ENCODE measurements at places on chromosomes 4 and X.

DNA sequence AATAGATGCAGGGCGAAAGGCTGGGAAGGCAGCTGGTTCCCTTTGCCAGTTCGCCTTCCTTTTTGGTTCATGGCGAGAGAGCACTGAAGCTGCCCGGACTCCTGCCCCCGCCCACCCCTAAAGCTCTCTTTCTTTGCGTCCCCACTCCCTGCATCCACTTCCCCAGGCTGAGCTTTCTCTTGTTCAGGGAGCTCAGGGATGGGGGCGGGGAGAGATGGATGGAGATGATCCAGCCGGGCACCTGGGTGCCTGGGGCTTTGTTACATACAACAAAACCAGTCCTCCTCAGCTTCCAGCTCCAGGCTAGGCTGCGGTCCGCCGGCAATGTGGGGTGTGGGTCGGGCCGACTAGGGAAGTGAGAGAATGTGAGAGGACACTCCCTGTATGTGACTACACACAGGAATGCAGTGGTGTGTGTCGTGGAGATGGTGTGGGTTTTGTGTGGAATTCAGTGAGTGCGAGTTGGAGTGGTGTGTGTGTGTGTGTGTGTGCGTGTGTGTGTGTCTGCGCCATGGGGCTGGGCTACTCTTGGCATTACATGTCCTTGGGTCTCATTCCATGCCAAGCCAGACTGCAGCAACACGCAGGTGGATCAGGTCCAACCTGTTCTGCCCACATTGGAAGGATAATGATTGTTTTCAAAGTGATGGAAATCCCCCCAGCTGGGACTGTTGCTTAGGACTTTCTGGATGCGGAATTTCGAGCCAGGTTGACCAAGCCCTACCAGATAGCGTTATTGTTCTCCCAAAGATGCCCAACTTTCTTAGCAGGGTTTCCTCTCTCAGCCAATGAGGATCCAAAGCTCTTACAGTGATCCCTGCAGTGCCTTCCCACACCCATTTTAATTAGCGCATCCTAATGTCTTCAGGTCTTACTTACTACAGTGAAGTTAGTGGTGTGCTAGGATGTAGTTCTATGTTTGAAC lies 149.4 kb upstream of the CHRDL1 start:
- no peaks in the 10 kb centered on the region for H3K27me3 ChIP-seq
- H3K27ac ChIP-seq, result no peak overlapping the region
- no peaks in the 10 kb centered on the region for H3K4me1 ChIP-seq
- DNase-seq, result no peak

DNA sequence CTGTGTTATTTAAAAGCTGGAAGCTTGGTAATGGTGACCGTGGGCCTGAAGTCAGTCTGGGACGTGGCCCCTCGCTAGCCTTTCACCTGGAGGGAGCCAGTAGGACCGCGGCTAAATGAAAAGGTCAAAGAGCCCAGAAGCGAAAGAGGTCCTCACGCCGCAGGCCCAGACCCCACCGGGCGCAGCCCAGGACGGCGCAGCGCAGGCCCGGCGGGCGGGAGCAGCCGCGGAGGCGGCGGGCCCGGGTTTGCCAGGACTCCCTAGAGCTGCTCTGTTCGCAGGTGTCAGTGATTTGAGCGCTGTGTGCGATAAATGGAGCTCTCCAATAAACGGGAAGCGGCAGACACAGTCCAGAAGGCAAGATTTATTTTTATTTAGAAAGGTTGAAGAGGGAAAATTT lies 56.2 kb upstream of the STIM2 start:
- DNase-seq, result no peak
- no peak overlapping the region for H3K27ac ChIP-seq
- no peaks in the 10 kb centered on the region for H3K36me3 ChIP-seq
- H3K4me1 ChIP-seq, result no peaks in the 10 kb centered on the region
- no peak overlapping the region for H3K4me3 ChIP-seq
- no peaks in the 10 kb centered on the region for H3K27me3 ChIP-seq

GRCh38 chr4:141126769-141127168 lies 6.5 kb downstream of the RNF150 start:
- H3K4me3 ChIP-seq, result no peak overlapping the region
- peaks cover 47% of the 10 kb centered on the region for H3K4me1 ChIP-seq
- H3K27ac ChIP-seq, result no peak overlapping the region
- no peaks in the 10 kb centered on the region for H3K36me3 ChIP-seq
- no peak for DNase-seq

DNA sequence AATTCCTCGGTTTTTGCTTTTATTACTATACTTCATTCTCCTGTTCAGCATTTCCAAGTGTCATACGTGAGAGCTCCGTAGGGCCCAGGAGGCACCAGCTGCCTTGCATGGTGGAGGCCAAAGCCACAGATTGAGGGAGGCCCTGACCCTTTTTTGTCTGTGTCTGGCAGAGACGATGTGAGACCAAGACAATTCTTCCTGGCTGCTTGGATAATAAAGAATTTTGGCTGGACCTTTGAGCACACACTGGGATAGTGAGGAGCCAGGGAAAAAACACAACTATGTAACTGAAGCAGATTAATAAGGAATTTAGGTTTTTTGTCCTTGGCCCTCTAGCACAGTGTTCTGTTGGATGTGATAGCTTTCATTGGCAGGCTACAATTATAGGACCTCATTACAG lies 161.0 kb downstream of the CPXCR1 start:
- no peaks in the 10 kb centered on the region for H3K4me1 ChIP-seq
- no peaks in the 10 kb centered on the region for H3K27me3 ChIP-seq
- no peak overlapping the region for H3K4me3 ChIP-seq
- no peak for DNase-seq
- no peak overlapping the region for H3K27ac ChIP-seq

- H3K4me3 ChIP-seq, result no peak overlapping the region
- no peaks in the 10 kb centered on the region for H3K4me1 ChIP-seq
- DNase-seq, result no peak
- H3K27ac ChIP-seq, result no peak overlapping the region
Measured at GRCh38 chr4:41757521-41758156, 9.1 kb upstream of the PHOX2B start.

- no peak overlapping the region for H3K27ac ChIP-seq
- no peaks in the 10 kb centered on the region for H3K27me3 ChIP-seq
- H3K36me3 ChIP-seq, result no peaks in the 10 kb centered on the region
- DNase-seq, result no peak
- H3K4me3 ChIP-seq, result no peak overlapping the region
- no peaks in the 10 kb centered on the region for H3K4me1 ChIP-seq
Measured at GRCh38 chrX:153662266-153662665, 11.3 kb downstream of the PNCK start.

DNA sequence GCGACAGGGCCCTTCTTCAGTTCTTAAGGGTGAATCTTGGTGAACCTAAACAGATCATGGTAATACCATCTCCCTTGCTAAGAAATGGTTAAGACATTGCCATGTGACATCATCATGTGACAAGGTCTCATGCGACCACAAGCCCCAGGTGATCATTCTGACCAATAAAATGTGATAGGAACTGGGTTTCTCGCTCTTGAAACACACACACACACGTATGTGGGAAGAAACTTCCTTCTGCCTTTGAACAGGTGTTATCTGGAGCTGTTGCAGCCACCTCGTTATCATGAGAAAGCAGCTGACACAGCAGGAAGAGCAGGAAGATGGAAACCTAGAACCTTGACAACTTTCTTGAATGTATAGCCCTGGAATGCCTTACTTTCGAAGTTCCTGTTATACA lies 10.2 kb downstream of the SOD3 start:
- H3K4me1 ChIP-seq, result peaks cover 25% of the 10 kb centered on the region
- H3K27ac ChIP-seq, result no peak overlapping the region
- no peak for DNase-seq
- no peaks in the 10 kb centered on the region for H3K36me3 ChIP-seq
- no peak overlapping the region for H3K4me3 ChIP-seq

- H3K27ac ChIP-seq, result no peak overlapping the region
- H3K4me1 ChIP-seq, result no peaks in the 10 kb centered on the region
- H3K4me3 ChIP-seq, result no peak overlapping the region
- DNase-seq, result no peak
Measured at GRCh38 chr4:108940149-108940548, 177.3 kb upstream of the ETNPPL start.

DNA sequence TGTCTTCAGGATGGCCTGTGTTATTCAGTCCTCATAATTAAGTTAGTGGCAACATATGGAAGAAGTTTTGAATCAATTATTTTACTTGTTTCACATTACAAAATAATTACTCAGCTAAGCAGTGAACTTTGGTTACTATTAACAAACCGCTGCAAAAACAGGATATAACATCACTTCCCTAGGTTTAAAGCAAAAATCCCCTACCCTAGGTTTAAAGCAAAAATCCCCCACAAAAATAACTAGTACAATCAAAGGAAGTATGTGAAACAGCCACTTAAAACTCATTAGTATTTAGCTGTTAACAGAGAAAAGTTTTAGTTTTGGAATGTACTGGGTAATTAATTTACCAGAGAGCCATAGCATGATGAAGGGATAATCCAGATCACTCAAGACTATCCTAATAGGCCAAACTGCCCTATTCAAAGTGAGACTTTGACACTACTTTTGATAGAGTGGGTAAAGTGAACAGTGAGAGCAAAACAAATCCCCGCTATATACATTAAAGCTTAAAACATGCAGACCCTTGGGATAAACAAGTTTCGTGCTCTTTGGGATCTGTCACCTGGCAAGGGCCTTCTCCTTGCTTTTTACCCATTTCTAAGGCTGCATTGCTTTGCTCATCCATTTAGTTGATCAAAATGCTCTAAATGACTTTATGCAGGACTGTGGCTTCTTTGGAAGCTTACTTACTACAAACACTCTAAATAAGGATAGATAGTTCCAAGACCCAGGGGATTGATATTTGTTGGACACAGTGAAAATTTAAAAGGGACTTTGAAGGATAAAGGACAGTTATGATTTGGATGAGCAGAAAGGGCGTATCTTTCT lies 36.4 kb upstream of the GPR174 start:
- H3K4me1 ChIP-seq, result no peaks in the 10 kb centered on the region
- DNase-seq, result no peak
- no peak overlapping the region for H3K4me3 ChIP-seq
- H3K27ac ChIP-seq, result no peak overlapping the region

DNA sequence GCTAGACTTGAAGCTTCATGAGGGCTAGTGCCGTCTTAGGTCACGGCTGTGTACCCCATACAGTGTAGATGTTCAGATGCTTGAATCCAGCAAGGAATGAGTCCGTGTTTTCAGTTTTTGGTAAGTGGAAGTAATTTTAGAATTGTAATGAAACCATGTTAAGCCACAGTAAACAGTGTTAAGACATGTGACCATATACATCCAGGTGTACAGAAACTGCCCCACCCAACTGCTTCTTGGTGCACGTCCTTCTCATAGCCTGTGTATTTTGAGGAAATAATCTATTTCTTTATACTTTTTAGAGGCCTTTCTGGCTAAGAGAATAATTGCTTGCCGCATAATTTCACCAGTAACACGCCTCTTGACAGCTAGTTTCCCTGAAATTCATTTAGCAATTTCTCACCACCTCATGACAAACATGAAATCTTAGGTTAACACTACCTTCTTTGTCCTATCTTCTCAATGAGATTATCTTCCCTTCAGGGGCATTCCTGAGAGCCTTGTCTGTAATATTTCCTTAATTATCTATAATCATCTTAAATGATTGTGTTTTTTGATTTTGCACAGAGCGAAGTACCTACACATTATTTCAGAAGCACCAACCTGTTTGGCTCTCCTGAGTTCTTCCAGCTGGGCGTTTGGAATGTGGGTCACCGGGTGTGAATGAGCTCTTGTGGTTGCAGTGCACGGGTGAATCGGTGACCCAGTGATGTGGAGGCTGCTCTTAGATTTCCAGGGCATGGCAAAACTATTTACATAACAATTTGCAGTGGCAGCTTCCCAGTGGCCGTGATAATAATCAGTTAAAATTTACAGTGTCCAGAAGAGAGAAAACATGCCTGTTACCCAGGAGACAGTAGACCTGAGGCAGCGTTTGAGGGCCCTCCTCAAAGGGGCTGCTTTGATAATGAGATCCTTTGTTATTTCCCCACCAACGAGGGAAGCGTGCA lies 50.2 kb upstream of the TADA2B start:
- no peaks in the 10 kb centered on the region for H3K27me3 ChIP-seq
- peaks cover 6% of the 10 kb centered on the region for H3K4me1 ChIP-seq
- DNase-seq, result no peak
- H3K27ac ChIP-seq, result no peak overlapping the region

DNA sequence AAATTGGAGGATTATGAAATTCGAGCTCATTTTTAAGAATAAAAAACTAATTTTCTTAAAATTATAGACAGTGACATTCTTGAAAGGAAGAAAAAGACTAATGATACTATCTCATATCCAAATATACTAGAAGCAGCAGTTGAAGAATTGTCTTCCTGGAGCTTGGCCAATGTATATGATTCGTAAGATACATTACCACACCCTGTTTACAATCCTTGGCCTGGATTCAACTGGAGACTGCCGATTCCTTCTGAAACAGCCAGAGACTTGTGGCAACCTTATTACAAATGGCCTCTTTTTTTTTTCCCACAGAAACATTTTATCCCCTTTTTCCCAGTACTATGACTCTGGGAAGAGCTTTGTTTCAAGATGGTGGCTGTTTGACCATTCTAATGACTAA lies 571.2 kb upstream of the FAT1 start:
- no peaks in the 10 kb centered on the region for H3K4me1 ChIP-seq
- no peak overlapping the region for H3K4me3 ChIP-seq
- no peaks in the 10 kb centered on the region for H3K27me3 ChIP-seq
- no peaks in the 10 kb centered on the region for H3K36me3 ChIP-seq

- no peak overlapping the region for H3K27ac ChIP-seq
- no peak overlapping the region for H3K4me3 ChIP-seq
- no peaks in the 10 kb centered on the region for H3K27me3 ChIP-seq
- H3K36me3 ChIP-seq, result no peaks in the 10 kb centered on the region
Measured at GRCh38 chrX:149652232-149652981, 20.8 kb upstream of the TMEM185A start.

- peak overlapping the region; percentile 78 for H3K27ac ChIP-seq
- no peaks in the 10 kb centered on the region for H3K36me3 ChIP-seq
- peaks cover 21% of the 10 kb centered on the region for H3K4me1 ChIP-seq
- DNase-seq, result peak; percentile 41
Measured at GRCh38 chr4:25172961-25173915, 13.0 kb upstream of the SEPSECS start.

- no peaks in the 10 kb centered on the region for H3K4me1 ChIP-seq
- no peak for DNase-seq
- H3K36me3 ChIP-seq, result no peaks in the 10 kb centered on the region
- H3K4me3 ChIP-seq, result no peak overlapping the region
Measured at GRCh38 chr4:122624205-122624604, 3.3 kb upstream of the IL21 start.

GRCh38 chrX:71183341-71183740 lies 38.7 kb downstream of the NLGN3 start:
- H3K4me3 ChIP-seq, result no peak overlapping the region
- no peak overlapping the region for H3K27ac ChIP-seq
- no peaks in the 10 kb centered on the region for H3K4me1 ChIP-seq
- H3K27me3 ChIP-seq, result no peaks in the 10 kb centered on the region
- H3K36me3 ChIP-seq, result no peaks in the 10 kb centered on the region
- DNase-seq, result no peak

GRCh38 chrX:41257801-41258200 lies 76.2 kb upstream of the DDX3X start:
- H3K4me3 ChIP-seq, result no peak overlapping the region
- no peak overlapping the region for H3K27ac ChIP-seq
- no peaks in the 10 kb centered on the region for H3K4me1 ChIP-seq
- H3K36me3 ChIP-seq, result no peaks in the 10 kb centered on the region
- no peak for DNase-seq
